Stimulated activated CD4-positive, alpha-beta T cell treated with anti-CD3 and anti-CD28 coated beads, TNF-alpha, amount 100 ng/mL, for 24 hours (primary cell): ENCODE measurements at places on chromosomes 11 and 22.
A peak's percentile ranks its signal among the peaks of the same experiment; 100 is the strongest.

DNA sequence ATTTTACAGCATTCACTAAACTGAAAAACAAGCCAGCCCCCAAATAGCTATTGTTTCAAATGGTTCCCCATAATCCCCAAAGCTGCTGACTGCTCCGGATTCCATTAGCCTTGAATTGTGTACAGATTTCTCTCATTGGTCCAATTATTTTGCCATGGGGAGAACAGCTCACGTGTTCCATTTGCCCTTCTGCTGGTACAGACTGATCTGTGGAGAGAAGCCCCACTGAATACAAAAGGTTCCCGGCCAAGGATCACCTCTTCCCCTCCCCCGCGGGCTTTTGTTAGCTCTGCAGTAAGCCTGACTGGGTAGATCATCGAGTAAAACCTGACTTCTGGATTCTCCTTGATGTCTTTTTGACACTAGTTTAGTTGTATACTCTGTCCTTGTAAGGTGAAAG lies 9.1 kb upstream of the MAPK8IP1 start:
- no peak for DNase-seq

GRCh38 chr11:10618490-10618889 lies 50.0 kb upstream of the LYVE1 start:
- DNase-seq, result no peak

DNA sequence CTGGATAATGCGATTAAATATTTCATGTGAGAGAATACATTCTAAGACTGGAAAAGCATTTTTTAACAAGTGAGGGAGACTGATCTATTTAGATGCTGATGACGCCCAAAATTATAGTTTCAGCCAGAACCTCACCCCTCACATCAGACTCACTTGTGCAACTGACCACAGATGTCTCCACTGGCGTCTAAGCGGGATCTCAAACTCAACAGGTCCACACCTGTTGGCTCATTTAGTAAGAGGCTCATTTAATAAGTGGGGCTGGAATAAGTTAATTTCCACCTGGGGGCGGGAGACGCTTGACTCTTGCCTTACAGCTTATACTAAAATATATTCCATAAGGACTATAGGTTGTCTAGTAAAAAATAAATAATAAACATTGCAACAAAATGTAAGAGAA lies 47.5 kb downstream of the MORC2 start:
- DNase-seq, result no peak

GRCh38 chr11:2653930-2654739 lies 45.7 kb downstream of the KCNQ1OT1 start:
- DNase-seq, result no peak

DNA sequence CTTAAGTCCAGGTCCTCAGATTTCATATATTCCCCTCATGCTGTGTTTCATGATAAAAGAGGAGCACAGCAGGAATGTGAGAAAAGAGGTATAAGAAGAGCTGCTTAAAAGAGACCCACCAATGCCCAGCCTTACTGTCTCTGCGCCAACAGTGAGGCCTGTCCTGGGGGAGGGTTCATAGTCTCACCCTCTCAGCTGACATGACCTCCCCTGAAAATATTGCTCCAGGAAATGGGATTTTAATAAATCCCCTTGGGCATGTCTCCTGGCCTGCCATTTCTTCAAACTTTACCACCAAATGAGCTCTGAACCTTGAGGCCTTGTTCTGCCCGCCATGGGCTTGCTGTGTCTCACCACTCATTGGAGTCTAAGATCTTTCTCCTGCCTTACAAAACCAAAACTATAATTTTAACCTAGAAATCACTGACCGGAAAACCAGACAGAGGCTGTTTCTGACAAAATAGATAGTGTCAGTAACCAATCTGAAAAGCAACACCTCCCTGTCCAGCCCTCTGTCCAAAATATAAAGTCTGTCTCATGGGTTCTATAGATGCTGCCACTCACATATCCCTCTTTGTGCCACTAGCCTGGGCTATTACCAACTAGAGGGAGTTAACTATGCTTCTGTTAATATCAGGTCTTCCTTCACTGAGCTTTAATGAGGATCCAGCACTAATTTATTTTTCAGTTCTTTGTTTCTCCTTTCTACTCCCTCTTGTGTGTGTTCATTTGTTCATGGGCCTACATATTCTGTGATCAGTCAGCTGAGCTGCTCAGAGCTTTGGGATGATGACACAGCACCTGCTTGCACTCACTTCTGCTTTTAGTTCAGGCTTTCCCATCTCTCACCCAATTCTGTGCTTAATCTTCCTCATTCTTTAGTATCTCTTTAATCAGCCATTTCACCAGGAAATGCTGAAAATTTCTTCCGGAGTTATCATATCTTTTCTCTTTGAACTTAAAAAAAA lies at the start of gene OR2AG2:
OR2AG2 (minus strand) TSS at position 51 of the 968 bp plus-strand sequence. CDS start 3,019 bp downstream, outside the sequence.
- no peak for DNase-seq

DNA sequence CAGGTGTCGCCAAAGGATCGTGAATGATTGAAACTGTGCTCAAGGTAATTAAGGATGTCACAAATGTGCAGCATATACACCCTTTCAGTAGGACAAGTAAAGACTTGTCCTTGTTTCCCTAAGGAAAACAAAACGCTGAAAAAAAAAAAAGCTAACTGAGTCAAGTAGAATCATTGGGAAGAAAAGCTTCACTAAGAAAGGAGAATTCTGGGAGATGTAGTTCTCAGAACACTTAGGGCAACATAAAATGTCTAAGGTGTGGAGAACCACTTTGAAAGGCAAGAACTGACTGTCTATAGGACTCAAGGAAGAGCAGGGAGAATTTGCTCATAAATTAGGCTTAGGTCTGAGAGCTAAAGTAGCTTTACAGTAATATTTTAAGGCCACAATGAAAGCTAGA lies 2.9 kb upstream of the OR5T1 start:
- no peak for DNase-seq

DNA sequence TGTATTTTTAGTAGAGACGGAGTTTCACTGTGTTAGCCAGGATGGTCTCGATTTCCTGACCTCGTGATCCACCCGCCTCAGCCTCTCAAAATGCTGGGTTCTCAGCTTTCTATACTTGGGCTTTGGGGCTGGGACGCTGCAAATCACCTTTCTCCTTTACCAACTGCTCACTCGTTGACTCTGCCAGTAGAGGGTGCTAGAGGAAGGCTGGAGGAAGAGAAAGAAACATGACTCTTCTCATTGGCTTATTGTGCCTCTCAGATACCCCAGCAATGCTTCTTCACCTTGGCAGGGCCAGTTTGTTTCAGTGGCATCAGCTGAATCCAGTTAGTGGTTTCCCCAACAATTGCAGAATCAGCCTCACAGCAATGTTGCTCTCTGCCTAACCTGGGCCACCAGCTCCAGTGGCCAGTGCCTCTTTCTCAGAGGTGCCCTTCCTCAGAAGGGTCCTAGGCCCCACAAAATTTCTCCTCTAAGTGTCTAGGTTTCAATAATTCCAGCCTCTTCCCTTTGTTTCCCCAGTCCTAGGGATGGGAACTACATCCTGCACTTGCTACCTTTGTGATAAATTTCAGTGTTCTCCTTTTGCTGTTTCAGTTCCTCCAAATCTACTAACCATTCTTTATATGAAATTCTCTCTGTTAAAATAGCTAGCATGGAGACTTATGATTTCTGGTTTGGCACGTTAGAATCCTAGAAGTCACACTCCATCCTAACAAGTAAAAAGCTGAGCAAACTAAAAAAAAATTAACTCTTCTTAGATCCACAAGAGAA lies 71.5 kb upstream of the VSTM5 start:
- peak; percentile 4 for DNase-seq

DNA sequence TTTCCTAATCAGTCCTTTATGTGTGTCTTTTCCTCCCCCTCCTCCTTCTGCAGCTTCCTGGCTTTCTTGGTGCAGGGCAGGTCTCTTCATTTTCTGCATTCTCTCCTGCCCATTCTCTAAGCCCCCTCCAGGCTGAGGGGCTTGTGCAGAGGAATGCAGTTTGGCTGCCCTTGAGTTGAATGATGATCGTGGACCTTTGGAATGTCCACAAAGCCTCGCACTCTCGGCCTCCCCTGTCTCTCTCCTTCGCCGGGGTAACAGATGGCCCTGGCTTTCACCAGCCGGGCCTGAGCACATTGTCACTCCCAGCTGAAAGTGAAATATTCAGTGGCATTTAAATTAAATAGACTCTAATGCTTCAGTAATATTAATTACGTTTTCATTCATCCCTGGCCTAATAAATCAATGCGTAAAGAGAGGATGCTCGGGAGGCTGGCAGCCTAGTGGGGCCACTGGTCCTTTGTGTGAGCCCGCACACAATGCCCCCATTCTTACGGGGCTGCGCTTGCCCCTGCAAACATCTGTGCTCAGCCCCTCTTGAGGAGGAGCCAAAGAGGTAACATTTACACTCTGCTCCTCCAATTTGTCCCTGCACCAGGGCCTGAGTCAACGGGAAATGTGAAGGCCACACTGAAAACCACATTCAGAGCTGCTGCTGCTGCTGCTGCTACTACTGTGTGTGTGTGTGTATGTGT lies 64.9 kb upstream of the PAX6 start:
- no peak for DNase-seq

- no peak for DNase-seq
Measured at GRCh38 chr11:10294290-10294953, 403 bp upstream of the SBF2 start.

- no peak for DNase-seq
Measured at GRCh38 chr11:74142624-74143023, 28.2 kb downstream of the C2CD3 start.

DNA sequence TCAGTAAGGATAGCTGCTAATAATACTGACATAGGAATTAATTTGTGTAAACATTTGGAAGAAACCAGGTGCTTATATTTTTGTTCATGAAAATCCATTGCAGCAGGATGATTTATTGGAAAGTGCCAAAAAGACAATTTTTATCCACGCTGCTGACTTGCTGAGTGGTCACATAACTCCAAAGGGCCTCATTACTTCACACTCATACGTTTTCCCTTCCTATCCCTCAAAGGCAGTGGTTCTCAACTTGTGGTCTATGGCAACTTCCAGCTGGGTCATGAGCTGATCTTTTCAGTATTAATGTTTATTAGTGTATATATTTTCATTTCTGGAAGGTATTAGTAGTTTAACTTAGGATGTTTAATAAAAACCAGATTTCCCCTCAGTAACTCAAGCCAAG lies 178.1 kb downstream of the UVRAG start:
- DNase-seq, result no peak

GRCh38 chr22:38228873-38229740 lies 27.3 kb downstream of the MAFF start:
- no peak for DNase-seq
